Activated CD8-positive, alpha-beta memory T cell treated with anti-CD3 and anti-CD28 coated beads for 4 hours (primary cell): ENCODE measurements at places on chromosomes 7 and 10.
A peak's percentile ranks its signal among the peaks of the same experiment; 100 is the strongest.

DNA sequence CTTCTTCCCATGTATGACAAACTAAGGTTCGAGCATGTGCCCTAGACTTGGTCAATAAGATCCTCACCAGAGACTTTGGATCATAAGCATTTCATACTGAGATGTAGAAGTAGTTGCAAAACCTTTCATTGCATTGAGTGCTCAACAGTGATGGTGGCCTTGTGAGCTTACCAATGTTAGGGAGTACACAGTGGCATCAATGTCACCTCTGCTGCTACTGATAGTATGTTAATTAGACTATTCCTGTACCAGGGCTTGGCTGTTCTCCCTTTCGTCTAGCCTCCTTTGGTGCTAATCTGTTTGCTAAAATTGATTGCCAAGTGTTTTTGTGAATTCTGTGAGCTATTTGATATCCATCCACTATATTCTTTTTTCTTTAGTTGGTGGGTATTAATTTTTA, 264.5 kb upstream of the SEMA3C start:
- DNase-seq, result no peak

DNA sequence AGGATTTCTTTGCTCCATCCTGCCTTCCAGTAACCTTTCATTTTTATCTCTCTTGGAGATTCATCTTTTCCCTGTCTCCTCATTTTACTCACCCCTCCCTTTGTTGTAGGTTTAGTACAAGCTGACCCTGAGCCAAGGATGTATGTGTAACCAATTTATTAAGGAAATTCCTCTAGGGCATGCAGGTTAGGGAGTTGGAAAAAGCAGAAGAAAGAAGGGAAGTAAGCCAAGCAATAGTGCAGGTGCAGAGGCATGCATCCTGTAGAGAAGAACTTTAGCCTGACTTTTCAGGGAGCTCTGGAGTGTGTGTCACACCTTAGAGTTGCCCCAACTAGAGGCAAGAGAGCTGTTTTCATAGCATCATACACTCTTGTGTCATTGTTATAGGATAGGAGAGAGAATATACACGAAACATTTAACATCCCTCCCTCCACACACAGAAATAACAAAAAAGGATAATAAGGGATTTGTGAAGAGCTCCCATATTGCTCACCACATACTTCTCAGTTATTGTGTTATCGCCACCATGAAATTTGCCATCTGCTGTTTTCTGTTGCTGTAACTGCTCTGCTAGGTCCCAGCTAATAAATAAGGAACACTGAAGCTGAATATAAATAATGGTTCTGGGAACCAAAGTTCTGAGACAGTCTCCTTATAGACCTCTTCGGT, 21.8 kb upstream of the SEMA3C start:
- no peak for DNase-seq

DNA sequence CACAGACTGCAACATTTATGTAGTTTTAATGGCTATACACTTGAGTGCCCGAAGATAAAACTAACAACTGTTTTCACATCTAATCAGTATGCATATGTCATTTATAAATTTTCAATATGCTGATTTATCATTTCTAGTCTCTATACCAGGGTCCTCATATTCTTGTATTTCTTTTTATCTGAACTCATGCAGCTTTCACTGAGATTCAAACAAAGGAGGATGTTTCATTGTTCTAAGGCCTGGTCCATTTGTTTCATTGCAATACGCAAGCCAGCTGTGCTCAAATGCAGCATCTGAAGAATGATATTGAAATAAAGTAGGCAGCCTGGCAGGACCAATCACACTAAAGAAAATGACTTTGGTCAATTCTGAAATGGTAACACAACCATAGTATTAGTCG, 31.7 kb downstream of the MAGI2 start:
- no peak for DNase-seq

DNA sequence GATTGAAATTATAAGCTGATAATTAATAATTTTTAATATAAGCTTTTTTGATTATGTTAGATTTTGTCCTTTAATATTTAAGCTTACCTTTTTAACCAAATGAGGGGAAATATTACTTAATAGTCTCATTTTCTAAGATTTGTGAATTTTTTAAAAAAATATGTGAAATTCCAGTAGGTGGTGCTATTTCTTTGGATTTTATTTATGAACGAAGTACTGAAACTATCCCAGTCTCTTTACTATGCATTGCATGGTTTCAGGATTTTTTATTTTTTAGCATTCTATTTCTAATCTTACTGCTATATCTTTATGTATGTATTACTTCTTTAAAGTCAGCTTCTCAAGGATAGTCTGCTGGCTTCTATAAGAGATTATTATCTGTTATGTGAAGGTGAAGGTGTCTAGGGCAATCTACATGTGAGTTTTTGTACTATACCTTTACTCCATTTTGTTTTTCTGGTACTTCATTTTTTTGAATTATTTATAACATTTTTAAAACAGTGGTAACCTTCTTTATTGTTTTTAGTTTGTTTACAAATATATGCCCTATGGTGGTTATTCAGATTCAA, 78.3 kb downstream of the ATRNL1 start:
- DNase-seq, result no peak

DNA sequence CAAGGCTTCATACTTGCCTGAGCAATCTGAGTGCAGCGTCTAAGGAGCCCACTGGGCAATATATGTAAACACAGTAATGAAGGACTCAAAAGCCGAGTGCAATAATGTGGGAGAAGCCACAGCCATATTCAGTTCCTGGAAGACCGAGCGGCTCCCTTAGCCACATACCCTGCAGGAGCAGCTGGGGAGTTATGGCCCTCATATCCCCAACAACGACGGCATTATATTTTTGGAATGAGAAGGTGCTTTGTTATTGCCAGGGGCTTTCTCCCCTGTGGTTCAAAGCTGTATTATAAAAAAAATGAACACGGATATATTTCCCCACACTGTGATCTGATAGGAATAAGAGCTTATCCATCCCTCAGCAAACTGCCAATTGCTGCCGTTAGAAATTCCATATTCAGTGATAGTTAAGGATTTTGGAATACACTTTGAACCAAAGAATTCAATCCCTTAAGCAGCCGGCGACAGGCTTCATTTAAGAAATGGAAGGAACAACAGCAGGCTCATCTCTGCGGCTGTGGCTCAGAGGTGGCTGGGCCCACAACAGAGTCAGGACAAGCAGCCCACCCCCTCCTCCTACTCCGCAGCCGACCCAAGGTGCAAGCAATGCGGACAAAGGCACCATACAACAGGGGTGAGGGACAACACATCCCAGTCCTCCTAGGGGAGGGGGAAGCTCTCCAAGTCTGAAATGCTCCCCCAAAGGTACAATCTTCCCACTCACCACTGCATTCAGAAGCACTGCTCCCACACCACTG, 77.2 kb downstream of the TNS3 start:
- no peak for DNase-seq

GRCh38 chr7:25559581-25560367, 331.5 kb upstream of the NPVF start:
- DNase-seq, result no peak

DNA sequence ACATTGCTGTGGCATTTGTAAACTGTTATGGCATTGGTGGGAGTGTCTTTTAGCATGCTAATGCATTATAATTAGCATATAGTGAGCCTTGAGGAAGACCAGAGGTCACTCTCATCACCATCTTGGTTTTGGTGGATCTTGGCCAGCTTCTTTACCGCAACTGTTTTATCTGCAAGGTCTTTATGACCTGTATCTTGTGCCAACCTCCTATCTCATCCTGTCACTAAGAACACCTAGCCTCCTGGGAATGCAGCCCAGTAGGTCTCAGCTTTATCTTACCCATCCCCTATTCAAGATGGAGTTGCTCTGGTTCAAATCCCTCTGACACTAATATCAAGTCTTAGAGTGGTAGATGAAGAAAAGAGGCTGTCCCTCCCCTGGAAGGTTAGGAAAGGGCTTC, 506.2 kb downstream of the GALNT17 start:
- no peak for DNase-seq

GRCh38 chr7:125383324-125383723, 453.7 kb upstream of the POT1 start:
- no peak for DNase-seq

DNA sequence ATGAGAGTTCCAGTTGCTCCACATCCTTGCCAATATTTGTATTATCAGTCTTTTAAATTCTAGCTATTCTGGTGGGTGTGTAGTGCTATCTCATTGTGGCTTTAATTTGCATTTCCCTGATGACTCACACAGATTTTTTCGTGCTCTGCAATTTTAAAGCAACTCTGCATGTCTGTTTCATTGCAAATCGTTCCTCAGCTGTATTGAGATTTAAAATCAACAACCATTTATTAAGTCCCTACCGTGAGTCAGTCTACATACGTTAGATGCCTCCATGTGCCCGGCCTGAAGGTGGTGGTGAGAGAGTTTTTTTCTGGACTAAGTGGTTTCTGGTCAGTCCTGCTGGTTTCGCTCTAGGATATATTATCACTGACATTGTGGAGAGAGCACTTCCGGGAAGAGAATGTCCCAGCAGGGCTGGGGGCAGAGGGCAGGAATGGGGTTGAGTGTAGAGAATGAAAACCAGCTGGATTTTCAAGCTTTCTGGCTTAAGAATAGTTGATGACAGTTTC, 8.4 kb upstream of the HYCC1 start:
- DNase-seq, result no peak

DNA sequence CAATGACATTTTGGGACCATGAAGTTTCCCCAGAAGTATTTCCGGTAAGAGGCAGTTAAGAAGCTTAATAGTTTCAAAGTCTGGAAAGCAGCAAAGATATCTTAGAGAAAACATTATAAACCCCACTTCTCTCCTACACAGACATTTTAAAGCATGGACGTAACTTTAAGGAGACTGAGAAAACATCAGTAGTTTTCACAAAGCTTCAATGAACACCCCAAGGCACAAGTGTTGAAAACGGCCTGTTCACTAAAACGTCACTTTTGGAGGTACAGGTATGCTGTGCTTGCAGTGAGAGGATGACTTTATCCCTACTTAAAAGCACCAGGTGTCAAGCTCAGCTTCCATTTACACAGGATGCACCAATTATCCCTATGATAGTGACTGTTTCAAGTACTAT, 25.0 kb downstream of the NCOA4 start:
- DNase-seq, result no peak

DNA sequence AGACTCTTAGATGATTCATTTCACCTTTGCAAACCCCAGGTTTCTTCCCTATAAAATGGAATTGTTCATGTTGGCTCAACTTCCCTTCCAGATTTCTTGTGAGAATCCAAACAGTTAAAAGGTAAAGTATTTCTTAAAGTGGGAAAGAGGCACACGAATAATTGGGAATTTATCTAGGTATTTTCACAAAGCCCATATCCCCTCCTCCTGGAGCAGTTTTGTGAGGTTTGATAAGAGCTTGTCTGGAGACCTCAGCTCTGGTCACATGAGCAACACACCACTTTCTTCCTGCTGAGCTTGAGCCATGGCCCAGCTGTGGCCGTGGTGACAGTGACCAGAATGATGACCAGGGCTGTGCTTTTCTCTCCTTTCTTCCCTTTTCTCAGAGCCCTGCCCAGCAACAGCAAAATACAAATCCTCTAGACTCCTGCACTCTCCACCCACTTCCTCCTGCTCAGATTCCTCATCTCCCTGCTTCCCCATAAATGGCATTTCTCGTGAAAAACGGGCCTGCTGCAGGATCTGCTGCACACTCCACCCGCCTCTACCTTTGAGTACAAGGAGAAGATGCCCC, 87.7 kb downstream of the PIK3CG start:
- DNase-seq, result no peak

DNA sequence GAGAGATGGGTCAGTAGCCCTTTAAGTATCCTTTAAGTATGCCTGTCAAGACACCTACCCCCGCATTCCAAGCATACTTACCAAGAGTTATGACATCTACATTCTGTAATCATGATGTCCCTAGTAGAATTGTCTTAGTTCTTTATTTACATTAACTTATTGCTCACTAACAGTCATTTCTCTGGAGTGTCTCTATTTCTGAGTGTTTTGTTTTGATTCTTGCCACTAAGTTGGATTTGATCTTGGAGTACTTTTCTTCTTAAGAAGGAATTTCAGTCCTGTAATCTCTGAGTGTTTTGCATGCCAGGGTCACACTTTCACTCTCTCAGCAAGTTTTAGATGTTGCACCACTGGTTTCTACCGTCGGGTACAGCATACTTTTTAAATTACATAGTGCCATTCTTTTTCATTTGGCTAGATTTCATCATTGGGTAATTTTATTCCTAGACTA, 1053.9 kb downstream of the KCNMA1 start:
- DNase-seq, result no peak

GRCh38 chr7:142871260-142872105, 14.1 kb downstream of the TRPV6 start:
- no peak for DNase-seq

DNA sequence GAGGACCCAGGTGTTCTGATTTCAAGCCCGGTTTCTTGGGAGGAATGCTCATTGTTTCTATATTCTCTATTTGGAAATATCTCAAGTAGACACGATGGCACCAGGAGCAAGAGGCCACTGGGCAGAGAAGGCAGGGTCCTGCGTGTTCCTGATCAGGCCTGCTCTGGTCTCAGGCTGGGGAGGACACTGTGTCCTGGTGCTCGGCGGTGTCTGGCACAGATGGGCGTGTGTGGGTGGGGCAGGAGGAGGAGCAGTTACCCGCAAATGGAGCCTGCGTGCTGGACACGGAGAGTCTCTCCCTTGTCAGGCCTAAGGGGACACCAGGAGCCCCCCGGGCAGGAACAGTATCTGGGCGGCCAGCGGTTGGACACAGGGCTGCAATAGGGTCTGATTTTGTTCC, 25.9 kb upstream of the GOLGA7B start:
- no peak for DNase-seq

- peak; percentile 22 for DNase-seq
These were observed 17.3 kb upstream of the CSGALNACT2 start for GRCh38 chr10:43120929-43121314.

GRCh38 chr10:21242915-21243314, 282.6 kb downstream of the SKIDA1 start:
- DNase-seq, result no peak

DNA sequence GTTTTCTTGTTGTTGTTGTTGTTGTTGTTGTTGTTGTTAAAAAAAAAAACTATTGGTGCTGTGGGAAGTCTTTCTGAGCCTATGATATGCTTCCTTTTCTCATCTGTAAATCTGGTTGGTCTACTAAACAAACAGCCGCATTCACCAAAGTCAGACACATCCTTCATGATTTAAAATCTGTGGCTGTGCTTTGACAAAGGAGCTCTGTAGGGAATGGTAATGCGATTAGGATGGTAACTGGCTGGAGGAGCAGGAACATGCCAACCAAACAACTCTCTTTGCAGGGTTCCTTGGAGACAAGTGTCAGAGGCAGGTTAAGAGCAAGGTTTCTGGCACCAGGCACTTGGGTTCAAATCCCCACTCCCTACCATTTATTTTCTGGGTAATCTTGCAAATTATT, 14.9 kb upstream of the SP4 start:
- DNase-seq, result no peak

GRCh38 chr7:139047970-139048369, 12.1 kb upstream of the ZC3HAV1L start:
- DNase-seq, result no peak

DNA sequence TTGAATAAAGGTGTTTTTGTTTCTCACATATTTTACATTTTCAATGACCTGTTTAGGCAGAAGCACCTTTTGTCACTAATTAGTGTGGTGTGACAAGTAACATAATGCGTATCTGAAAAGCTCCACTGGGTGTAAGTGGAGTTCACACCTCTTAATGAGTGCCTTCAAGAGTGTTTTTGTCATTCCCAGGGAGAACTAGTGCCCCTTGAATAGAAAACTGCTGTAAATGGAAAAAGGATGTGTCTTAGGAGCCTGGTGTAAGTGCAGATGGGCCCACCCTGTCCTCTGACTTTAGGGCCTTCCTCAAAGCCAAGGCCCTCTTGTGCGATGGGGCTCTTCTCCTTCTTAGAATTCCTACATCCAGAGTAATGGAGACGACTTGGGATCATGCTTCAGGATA, 170.0 kb downstream of the MGMT start:
- no peak for DNase-seq

GRCh38 chr10:7334642-7334964, 76.2 kb downstream of the SFMBT2 start:
- no peak for DNase-seq
